ENCODE measurements at places on chromosomes 2 and 18. TPM values are rescaled to one million over a fixed set of nuclear protein-coding genes. Genes with fewer than 3 reads are reported as not detected.

DNA sequence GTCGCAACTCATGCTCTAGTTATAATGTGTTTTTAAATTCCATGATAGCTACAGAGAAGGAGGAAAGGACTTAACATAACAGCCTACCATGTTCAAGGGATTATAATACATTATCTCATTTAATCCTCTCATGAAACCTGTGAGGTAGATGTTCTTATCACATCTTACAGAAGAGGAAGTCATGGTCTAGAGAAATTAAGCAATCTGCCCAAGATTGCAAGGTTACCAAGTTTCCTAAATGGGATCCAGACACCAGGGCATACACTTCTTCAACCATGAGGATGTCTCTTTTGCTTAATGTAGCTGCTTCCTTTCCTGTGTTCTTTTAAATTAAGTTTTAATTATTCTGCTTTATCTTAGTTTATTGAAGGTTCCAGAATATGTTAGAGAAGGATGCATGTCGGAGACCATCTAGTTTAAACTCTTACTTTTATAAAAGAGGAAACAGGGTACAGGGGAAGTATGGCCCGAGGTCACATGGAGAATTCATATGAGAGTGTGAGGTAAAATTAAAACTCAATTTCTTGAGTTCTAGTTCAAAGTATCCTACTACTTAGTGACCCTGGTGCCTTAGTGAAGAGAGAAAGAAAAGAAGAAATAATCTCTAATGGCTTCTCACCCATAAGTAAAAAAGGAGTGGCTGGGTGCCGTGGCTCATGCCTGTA is 3.6 kb upstream of the IL1A start:
- no peaks in the 10 kb centered on the region for H3K27me3 ChIP-seq
- DNase-seq, result no peak
- H3K4me3 ChIP-seq, result no peak overlapping the region
- peaks cover 16% of the 10 kb centered on the region for H3K4me1 ChIP-seq
- H3K36me3 ChIP-seq, result peaks cover 3% of the 10 kb centered on the region
- no peak overlapping the region for H3K27ac ChIP-seq

GRCh38 chr2:109459485-109459884 is 154.3 kb downstream of the SEPTIN10 start:
- H3K4me1 ChIP-seq, result no peaks in the 10 kb centered on the region
- no peaks in the 10 kb centered on the region for H3K36me3 ChIP-seq
- H3K4me3 ChIP-seq, result no peak overlapping the region
- no peak for DNase-seq

- H3K27me3 ChIP-seq, result peaks cover 3% of the 10 kb centered on the region
- peak overlapping the region; percentile 22 for H3K27ac ChIP-seq
- H3K4me3 ChIP-seq, result no peak overlapping the region
- DNase-seq, result no peak
- H3K36me3 ChIP-seq, result no peaks in the 10 kb centered on the region
These were observed 91.7 kb upstream of the ACAA2 start for GRCh38 chr18:49904871-49905555.

- peaks cover 3% of the 10 kb centered on the region for H3K36me3 ChIP-seq
- H3K4me1 ChIP-seq, result peaks cover 5% of the 10 kb centered on the region
- no peaks in the 10 kb centered on the region for H3K27me3 ChIP-seq
These were observed 61.4 kb downstream of the CCDC148 start for GRCh38 chr2:158395166-158395565.

DNA sequence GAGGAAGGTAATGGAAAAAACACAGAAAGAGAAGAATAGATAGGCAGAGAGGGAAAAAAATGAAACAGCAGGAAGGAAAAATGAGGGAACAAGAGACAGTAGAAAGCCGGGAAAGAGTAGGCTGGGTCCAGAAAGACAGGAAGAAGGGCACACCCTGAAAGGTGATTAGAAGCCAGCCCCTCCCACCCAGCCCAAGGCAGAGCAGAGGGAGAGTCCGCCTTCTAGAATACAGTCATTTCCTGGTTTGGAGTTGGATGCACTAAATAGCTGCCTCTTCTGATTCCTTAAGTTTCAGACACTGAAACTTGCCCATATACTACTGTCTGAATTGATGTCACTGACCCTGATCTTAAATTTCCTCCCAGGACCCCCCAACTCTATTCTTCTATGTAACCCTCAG is 17.9 kb upstream of the DSG3 start:
- no peak for DNase-seq
- no peak overlapping the region for H3K4me3 ChIP-seq
- H3K36me3 ChIP-seq, result no peaks in the 10 kb centered on the region
- H3K4me1 ChIP-seq, result no peaks in the 10 kb centered on the region
- H3K27me3 ChIP-seq, result no peaks in the 10 kb centered on the region

GRCh38 chr2:61995515-61995914 is 90.0 kb downstream of the COMMD1 start:
- H3K27me3 ChIP-seq, result no peaks in the 10 kb centered on the region
- no peak for DNase-seq
- no peak overlapping the region for H3K27ac ChIP-seq
- H3K36me3 ChIP-seq, result no peaks in the 10 kb centered on the region

DNA sequence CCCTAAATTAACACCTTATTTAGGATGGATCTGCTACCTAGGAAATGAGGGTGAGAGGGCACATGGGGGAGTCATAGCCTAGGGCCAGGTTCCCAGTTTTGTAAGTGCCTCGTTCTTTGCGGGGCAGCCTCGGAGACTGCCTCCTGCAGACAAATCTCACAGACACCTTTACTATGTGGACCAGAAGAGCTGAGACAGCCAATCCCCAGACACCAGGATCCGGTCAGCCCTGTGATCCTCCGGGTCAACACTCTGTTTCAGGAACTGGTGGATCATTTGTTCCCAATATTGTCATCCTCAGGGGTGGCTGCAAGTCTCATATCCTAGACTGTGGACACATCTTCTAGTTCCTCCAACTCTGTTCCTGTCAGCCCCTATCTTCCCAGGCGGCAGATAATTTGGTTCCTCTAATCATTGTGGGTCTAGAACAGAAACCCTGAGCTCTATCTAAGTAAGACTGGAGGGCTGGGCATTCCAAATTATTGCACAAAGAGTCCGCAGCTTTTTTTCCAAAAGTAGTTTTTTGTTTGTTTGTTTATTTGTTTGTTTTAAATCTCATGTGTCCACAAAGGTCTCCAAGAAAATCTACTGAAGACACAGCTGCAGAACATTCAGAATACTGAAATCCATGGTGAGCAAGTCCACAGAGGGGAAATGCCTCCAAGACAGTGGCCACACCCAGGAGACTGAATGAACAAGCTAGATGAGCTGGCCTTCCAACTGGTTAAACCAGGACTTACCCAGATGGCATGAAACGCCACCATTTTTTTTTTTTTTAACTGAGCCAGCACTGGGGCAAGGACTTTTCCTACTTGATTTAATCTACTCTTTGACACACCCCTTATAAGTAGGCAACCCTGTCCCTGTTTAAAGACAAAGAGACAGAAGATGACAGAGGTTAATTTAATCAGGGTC is 6.2 kb upstream of the GDF7 start:
- no peak overlapping the region for H3K4me3 ChIP-seq
- peaks cover 92% of the 10 kb centered on the region for H3K27me3 ChIP-seq
- DNase-seq, result no peak
- H3K36me3 ChIP-seq, result no peaks in the 10 kb centered on the region

DNA sequence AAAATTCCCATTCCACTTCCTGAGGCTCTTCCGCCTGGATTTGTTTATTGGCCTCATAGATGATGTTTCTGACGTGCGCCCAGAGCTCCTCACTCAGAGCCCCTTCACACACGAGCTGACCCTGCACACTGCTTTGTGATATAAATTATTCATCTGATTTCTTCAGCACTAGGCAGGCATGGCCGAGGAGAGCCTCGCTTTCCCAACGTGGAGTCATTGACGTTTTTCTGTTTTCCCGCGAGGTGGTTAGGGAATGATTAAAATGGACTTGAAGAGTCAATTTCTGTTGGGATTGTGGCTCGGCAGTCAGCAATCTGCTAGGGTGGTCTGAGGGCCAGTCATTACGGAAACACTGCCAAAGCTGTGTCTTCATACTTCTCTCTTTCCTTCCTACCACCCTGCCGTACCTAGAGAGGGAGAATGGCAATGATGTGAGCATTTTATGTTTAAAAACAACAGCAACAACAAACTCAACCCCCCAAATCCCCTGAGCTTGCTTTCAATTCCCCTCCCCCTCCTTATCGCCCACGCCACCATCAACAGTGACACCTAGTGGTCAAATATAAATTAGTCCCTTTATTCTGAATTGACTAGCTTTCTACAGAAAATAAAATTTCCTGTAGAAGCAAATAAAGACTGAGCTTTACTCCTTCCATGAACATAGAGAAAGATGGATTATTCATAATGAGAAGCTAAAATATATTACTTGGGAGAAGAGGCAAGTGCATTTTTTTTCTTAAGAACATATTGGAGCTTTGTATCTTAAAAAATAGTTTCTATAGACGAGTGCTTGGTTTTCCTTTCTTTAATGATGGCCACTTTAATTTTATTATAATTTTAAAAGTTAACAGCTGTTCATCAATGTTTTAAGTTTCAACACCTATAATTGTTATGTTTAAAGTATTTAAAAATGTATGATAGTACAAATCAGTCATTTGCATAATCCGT is 285.1 kb downstream of the MTX2 start:
- peak; percentile 10 for DNase-seq
- peaks cover 11% of the 10 kb centered on the region for H3K4me1 ChIP-seq
- no peak overlapping the region for H3K27ac ChIP-seq
- no peaks in the 10 kb centered on the region for H3K36me3 ChIP-seq
- H3K27me3 ChIP-seq, result peaks cover 64% of the 10 kb centered on the region
- H3K4me3 ChIP-seq, result peak overlapping the region; percentile 46

DNA sequence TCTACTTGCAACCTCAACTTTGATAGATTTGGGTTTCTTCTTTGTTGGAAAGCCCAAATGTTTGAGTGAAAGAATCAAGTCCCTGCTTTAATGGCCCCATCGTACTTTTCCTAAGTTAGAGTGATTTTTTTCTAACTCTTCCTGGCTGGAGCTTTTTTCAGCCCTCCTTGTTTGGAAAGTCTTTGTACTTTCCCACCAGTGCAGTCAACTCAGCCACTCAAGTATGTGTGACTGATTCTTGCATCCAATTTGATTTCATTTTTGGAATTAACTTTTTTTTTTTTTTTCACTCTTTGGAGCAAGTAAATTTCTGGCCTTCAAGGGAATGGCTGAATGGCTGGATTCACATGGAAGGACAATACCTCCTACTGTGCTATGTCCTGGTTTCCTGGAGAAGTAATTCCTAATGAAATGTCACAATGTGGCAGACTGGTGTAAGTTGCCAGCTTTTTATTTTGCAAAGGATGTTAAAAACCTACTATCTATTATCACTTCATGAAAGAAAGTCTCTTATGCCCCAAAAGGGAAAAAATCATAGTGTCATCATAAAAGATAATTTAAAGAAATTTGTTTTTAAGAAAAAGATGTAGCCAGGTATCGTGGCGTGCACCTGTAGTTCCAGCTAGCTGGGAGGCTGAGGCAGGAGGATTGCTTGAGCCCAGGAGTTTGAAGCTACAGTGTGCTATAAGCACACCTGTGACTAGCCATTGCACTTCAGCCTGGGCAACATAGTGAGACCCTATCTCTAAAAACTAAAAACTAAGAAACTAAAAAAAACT is 76.0 kb upstream of the ZFP36L2 start:
- H3K36me3 ChIP-seq, result peaks cover 2% of the 10 kb centered on the region
- H3K4me1 ChIP-seq, result peaks cover 40% of the 10 kb centered on the region
- H3K4me3 ChIP-seq, result no peak overlapping the region

GRCh38 chr18:37261246-37261840 is 304.3 kb downstream of the CELF4 start:
- H3K27me3 ChIP-seq, result peaks cover 33% of the 10 kb centered on the region
- no peak overlapping the region for H3K27ac ChIP-seq
- H3K4me1 ChIP-seq, result no peaks in the 10 kb centered on the region
- no peaks in the 10 kb centered on the region for H3K36me3 ChIP-seq

DNA sequence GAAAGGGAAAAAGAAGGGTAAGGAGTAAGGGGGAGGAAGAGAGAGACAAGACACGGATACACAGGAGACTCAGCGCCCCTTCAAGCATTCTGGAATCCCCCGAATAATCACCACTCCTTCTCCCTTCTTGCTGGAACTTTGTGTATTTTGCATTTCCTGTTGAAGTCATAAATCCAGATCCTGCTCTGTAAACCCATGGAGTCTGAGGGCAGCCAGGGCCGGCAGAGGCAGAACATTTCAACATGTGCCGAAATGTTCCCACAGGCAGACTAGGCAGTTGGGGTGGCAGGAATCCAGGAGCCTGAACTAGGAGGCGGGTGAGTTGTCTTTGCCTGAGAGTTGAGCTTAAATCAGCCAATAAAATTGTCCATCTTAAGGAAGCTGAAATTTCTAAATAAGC is 193.1 kb downstream of the SH3RF3 start:
- H3K4me1 ChIP-seq, result peaks cover 24% of the 10 kb centered on the region
- no peak overlapping the region for H3K4me3 ChIP-seq
- no peak overlapping the region for H3K27ac ChIP-seq
- DNase-seq, result no peak
- H3K36me3 ChIP-seq, result no peaks in the 10 kb centered on the region

GRCh38 chr2:85695691-85696668 is 1.8 kb downstream of the GNLY start:
- H3K4me1 ChIP-seq, result peaks cover 5% of the 10 kb centered on the region
- DNase-seq, result no peak
- no peak overlapping the region for H3K27ac ChIP-seq
- H3K36me3 ChIP-seq, result no peaks in the 10 kb centered on the region
- no peak overlapping the region for H3K4me3 ChIP-seq

GRCh38 chr2:112147382-112148168 is 9.4 kb downstream of the FBLN7 start:
- H3K27me3 ChIP-seq, result no peaks in the 10 kb centered on the region
- no peak overlapping the region for H3K4me3 ChIP-seq
- peaks cover 14% of the 10 kb centered on the region for H3K36me3 ChIP-seq
- H3K4me1 ChIP-seq, result peaks cover 55% of the 10 kb centered on the region
- H3K27ac ChIP-seq, result no peak overlapping the region

GRCh38 chr2:188725746-188726360 is 248.3 kb upstream of the COL3A1 start:
- H3K27ac ChIP-seq, result no peak overlapping the region
- H3K4me1 ChIP-seq, result no peaks in the 10 kb centered on the region
- H3K4me3 ChIP-seq, result no peak overlapping the region
- no peak for DNase-seq

GRCh38 chr2:96344011-96344410 is 8.4 kb downstream of the NCAPH start:
- H3K27me3 ChIP-seq, result no peaks in the 10 kb centered on the region
- no peak overlapping the region for H3K27ac ChIP-seq
- peaks cover 4% of the 10 kb centered on the region for H3K4me1 ChIP-seq
- peaks cover 20% of the 10 kb centered on the region for H3K36me3 ChIP-seq
- no peak for DNase-seq

Gene SERPINB11
- not detected for total RNA-seq

Gene SRD5A2
- total RNA-seq, result not detected

Gene CD8B2
- total RNA-seq, result not detected

Gene KCNG2
- total RNA-seq, result not detected

Gene AFF3
- total RNA-seq, result 20.9 TPM

Gene MAB21L4
- total RNA-seq, result not detected

Gene EFHD1
- total RNA-seq, result 4.1 TPM
